Fibroblast of the aortic adventitia (primary cell): ENCODE measurements at places on chromosomes 7 and 10. TPM values are rescaled to one million over a fixed set of nuclear protein-coding genes. Genes with fewer than 3 reads are reported as not detected.

Gene ACHE
- total RNA-seq, result 0.16 TPM in 1 of 2 replicates, not detected in the other

Gene PRSS37
- not detected in 2 replicates for total RNA-seq

Gene LBX1
- total RNA-seq, result 0.08 TPM in 1 of 2 replicates, not detected in the other

Gene PRKAR2B
- 2.7 and 6.9 TPM in 2 replicates for total RNA-seq

Gene FOXK1
- 27.8 and 29.1 TPM in 2 replicates for total RNA-seq

Gene ABCB4
- 0.81 TPM in 1 of 2 replicates, not detected in the other for total RNA-seq

- DNase-seq, result no peak
Measured at GRCh38 chr7:44580945-44581878, 819 bp downstream of the TMED4 start.

- DNase-seq, result no peak
Measured at GRCh38 chr10:114683162-114683561, 25.1 kb upstream of the ABLIM1 start.

DNA sequence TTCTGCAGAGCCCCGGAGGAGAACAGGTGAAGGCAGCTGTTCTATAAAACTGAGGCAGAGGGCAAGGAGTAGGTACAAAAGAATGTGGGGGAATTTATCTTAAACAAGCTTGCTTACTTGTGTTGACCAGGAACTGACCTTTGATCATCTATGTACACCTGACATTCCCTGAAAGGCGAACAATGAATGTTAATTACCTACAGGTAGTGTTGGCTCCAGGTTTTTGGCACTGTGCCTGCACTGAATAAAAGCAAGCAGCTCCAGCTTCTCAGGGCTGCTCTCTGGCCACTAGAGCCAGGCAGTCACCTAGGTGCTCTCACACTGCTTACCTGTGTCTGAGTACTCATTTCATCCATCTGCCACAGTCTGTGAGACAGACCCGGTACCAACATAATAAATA, 87.0 kb downstream of the RAPGEF5 start:
- DNase-seq, result no peak

GRCh38 chr7:130037703-130038102, 13.5 kb downstream of the ZC3HC1 start:
- peak; percentile 19 for DNase-seq

DNA sequence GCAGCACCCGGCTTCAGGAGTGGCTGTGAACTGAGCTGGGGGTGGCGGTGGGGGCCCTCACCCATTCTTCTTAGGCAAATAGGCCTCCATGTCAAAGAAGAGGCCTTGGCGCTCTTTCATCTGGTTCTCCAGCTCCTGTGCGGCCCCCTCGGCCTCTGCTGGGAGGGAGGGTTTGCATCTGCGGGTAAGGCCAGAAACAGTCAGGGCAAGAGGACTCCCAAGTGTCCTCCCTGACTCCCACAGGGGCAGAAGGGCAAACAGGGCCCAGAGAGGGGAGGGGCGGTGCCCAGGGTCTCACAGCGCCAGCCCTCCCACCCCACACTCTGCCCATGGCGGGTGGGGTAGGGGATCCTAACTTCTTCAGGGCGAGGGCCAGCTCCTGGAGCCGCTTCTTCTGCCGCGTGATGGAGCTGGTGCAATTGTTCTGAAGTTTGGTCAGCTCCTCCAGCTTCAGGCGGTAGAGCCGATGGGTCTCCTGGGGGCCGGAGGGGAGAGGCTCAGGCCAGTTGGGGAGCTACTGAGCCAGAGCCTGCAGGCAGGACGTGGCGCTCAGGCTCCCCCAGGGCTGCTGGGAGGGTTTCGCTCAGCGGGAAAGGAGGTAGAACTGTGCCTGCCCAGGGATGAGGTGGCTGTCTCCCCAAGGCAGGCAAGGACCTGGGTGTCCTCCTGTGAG, 2.2 kb downstream of the TMEM120A start:
- no peak for DNase-seq

DNA sequence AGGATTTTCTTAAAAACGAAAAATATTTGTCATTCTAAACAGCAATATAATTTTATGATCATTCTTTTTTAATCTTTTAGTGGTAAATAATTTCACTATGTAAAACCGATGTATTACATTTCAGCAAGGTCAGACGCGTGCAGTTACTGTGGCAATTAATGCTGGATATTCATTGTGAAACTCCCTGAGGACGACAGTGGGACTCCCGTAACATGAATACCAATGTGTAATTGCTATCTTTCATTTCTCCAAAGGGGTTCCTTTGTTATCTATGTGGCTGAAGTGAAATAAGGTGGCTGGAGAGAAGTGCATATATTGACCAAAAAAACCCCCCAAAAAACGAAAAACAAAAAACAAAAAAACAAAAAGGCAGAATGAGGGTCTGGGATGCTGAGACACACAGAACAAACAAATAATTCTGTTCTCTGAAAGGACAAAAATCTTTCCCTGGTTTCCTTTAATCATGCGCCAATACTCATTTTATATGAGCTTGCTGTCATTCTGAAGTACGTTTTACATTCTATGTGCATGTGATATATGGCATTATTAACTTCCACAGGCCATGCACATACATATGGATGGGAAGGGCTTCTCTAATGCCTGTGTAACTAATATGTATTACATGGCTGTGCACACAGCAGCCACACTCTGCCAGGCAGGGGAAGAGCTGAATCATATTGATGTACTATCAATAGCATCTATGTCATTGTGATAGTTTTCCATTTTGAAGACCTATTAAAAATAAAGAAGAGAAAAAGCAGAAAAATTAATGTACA, 161.4 kb downstream of the RAPGEF5 start:
- no peak for DNase-seq

- DNase-seq, result peak; percentile 54
Measured at GRCh38 chr7:127514499-127514898, 70.9 kb downstream of the GCC1 start.

- DNase-seq, result no peak
Measured at GRCh38 chr10:129345763-129346162, 121.3 kb upstream of the MGMT start.

DNA sequence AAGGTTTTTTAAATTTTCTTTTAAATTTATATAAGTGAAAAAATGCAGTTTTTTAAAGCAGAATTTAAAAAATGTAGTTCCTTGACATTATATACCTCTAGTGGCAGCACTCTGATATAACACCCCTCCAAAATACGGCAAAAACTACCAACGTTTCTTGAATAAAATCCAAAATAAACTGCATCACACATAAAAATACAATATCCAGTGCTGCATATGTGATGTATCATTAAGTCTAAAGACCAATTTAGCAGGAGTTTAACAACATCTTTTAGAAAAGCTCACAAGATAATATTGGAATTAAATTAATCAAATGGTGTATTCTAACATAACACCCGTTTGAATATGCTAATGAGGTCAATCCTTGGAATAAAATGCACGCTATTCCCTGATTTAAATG, 1.4 kb downstream of the TCERG1L start:
- DNase-seq, result no peak

DNA sequence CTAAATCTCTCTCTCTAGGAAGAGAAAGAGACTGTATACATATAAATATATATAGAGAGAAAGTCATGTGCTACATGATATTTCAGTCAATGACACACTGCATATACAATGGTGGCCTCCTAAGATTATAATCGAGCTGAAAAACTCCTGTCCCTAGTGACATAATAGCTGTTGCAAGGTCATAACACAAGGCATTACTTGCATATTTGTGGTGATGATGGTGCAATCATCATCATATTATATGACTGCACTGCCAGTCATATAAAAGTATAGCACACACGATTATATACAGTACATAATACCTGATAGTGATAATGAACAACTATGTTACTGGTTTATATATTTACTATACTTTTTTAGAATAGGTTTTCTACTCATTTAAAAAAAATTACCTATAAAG, 316.7 kb downstream of the FGFR2 start:
- no peak for DNase-seq

DNA sequence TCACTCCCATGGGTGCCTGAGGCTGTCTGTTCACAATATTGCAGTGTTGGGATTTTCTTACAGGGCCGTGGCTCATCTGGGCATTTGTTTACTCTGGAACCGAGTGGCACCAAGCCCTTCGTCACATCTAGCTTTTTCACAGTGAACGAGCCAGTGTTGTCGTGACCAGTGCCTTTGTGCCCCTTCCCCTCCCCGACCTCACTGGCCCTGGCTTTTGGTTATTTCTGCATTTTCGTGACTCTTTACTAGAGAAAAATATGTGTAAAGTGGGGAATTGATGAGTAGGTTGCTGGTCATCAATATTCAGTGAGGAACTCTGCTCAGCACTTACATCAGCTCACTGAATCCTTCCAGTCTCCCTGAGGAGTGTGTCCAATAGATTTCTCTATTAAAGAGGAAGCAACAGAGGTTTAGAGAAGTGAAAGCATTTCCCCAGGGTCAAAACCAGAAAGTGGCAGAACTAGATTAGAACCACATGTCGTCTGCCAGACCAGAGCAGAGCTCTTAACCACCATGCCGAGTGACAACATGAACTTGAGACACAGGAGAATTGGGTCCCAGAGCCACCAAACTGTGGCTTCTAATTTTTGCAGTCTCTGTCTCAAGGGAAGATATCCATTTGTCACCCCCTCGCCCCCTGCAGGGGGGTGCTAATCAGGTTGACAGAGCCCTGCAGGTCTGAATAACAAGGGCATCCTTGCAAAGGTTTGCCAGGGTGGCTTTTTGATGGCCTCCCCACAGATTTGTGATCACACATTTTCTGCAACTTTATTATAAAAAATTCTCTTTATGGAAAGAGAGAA, 125.3 kb downstream of the CHN2 start:
- DNase-seq, result peak; percentile 11

DNA sequence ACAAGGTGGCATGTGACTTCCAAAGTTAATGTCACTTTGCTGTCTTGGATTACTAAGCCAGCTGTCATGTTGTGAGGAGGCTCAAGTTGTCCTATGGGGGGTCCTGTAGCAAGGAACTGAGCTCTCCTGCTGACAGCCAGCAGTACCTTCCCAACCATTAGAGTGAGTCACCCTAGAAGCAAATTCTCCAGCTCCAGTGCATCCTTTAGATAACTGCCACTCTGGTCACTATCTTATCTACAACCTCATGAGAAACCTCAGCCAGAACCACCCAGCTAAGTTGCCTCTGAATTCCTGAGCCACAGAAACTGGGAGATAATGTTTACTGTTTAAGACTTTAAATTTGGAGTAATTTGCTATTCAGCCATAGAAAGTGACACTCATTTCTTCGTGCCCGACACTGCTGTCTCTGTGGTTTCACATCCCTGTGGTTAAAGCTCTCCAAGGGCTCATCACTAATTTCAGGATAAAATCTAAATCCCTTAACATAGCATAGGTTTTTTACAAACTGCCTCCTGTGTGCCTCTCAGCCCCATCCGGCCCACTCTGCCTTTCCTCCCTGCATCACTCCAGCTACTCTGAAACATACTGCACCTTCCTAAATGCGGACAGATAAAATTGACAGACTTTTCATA, 83.5 kb downstream of the PRR15 start:
- no peak for DNase-seq

- no peak for DNase-seq
Measured at GRCh38 chr7:70356787-70357328, 758.6 kb downstream of the AUTS2 start.

GRCh38 chr10:61130366-61130765, 186.4 kb upstream of the RHOBTB1 start:
- no peak for DNase-seq

DNA sequence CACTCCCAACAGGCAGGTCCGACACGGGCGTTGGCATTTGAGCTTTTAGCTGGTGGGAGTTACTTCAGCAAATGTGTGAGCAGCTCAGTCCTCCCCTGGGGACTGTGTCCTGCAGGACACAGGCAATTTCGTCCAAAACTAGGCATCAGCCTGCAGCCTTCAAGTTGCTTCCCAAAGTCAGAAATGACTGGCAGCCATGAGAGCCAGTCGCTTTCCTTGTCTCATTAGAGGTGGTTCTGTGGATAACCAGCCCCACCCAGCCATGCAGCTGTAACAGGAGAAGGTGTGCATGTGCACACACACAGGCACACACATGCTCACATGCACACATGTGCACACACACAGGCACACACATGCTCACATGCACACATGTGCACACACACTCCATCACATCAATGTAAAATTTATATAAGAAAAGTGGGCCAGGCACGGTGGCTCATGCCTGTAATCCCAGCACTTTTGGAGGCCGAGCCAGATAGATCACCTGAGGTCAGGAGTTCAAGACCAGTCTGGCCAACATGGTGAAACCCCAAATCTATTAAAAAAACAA, 138.8 kb upstream of the TCERG1L start:
- no peak for DNase-seq

DNA sequence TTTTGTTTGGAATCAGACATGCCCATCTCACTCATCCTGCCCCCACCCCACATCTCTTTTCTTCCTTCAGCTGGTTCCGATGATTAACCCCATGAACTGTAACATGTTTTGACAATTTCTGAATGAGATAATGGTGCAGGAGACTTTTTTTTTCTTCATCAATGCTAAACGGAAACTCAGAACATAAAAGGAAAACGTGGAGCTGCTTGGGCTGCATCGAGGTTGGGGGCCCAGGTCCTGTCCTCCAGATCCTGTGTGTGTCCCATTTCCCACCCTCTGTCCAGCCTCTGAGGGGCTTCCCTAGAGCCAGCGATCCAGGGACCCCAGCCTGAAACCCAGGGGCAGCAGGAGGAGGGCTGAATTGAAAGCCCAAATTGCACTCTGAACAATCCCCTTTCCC, 263.8 kb upstream of the GRB10 start:
- DNase-seq, result no peak

DNA sequence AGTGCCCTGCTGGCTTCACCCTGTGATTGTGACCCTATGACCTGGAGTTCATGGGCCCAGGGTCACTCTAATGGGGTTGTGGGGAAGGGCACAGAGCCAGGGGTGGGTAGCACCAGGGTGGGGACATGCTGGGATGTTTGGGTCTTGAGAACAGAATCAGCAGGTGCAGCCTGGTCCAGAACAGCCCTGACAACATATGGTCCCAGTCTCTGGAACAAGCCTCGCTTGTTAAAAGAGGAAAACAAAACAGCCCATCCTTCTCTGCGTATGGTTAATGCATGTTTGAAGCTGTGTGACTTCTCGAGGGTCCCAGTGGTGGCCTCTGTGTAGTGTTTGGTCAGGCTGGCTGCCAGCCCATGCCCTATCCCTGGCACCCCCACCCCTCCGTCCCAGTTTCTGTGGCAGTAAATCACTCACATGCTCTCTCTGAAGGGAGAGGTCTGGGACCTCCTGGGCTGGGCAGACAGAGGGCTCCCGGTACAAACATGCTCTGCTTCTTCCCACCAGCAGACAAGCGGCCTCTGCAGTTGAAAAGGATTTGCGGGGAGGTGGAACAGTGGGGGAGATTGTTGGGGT, 79.4 kb downstream of the FAM241B start:
- no peak for DNase-seq

GRCh38 chr7:139598642-139599041, 75.2 kb downstream of the CLEC2L start:
- DNase-seq, result peak; percentile 3

DNA sequence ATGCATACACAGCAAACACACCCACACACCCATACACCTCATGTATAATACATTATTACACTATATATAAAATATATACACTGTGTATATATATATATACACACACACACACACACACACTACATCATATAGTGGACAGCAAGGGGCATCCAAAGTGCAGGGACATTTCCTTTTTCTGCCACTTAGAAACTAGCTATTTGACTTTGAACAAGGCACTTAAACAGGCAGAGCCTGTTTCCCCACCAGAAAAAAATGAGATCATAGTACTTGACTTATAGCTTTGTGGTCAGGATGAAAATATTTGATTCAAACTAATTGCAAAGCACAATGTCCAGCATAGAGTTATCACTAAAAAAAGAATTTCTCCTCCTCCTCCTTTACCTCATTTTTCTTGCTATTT, 254.3 kb upstream of the NPVF start:
- DNase-seq, result no peak
